Globus pallidus (tissue), 1 donor: ENCODE measurements at places on chromosomes 2 and 18.

GRCh38 chr2:202841090-202841867 lies 30.3 kb downstream of the ICA1L start:
- DNase-seq = no peak

GRCh38 chr2:55923091-55923981 lies at the start of gene EFEMP1:
TSS of gene EFEMP1 (minus strand) at chr2:55923782. CDS start at chr2:55922440, 1,342 bp downstream.
- DNase-seq = peak; percentile 65

- DNase-seq = no peak
These were observed 119.0 kb upstream of the SNTG2 start for GRCh38 chr2:831622-832021.

DNA sequence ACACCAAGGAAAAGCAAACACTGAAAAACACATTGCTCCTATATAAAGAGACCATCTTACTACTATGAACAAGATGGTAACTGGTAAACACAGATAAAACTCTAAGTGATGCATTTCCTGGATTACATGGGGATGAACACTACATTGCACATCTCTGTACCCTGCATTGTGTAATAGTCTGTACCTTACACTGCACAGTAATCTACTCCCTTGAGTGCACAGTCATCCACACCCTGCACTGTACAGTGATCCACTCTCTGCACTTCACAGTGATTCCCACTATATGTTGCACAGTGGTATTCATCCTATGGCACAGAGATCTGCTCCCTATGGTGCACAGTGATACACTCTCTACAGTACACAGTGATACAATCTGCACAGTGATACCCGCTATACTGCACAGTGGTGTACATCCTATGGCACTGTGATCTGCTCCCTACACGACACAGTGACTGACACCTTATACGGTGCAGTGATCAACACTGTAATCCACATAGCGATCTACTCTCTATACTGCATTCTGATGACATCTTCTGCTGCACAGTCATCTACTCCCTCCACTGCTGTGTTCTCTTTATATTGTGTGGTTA lies 462.2 kb upstream of the RGPD4 start:
- DNase-seq = no peak

GRCh38 chr2:203936535-203936934 lies at the start of gene ICOS:
TSS of gene ICOS (plus strand) at chr2:203936763. CDS start at chr2:203936815, 52 bp downstream.
- DNase-seq = no peak

DNA sequence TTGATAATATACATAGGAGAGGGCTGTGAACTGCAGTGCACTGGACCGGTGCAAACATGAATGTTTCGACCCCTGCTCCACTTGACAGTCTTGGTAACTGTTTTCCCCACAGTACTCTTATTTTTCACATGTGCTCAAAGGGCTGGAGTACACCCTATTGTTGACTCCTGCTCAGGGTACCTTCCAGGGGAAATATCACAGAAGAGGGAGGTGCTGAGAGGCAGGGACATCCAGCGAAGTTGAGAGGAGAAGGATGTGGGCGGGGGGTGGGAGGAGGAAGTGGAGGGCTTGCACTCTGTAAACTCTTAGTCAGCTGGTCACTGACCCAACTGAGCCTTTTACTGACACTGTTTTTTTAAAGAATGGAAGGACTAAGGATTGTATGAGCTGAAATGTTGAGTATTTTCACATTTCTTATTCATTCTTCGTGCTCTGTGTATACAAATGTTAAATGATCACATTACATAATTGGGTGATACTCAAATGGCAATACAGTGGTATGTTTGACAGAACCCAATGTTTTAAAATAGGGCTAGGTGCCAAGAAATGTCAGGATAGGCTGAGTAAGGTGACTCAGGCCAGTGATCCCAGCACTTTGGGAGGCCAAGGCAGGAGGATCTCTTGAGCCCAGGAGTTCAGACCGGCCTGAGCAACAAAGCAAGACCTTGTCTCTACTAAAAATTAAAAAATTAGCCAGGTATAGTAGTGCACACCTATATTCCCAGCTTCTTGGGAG lies 10.0 kb downstream of the INPP4A start:
- DNase-seq = no peak

DNA sequence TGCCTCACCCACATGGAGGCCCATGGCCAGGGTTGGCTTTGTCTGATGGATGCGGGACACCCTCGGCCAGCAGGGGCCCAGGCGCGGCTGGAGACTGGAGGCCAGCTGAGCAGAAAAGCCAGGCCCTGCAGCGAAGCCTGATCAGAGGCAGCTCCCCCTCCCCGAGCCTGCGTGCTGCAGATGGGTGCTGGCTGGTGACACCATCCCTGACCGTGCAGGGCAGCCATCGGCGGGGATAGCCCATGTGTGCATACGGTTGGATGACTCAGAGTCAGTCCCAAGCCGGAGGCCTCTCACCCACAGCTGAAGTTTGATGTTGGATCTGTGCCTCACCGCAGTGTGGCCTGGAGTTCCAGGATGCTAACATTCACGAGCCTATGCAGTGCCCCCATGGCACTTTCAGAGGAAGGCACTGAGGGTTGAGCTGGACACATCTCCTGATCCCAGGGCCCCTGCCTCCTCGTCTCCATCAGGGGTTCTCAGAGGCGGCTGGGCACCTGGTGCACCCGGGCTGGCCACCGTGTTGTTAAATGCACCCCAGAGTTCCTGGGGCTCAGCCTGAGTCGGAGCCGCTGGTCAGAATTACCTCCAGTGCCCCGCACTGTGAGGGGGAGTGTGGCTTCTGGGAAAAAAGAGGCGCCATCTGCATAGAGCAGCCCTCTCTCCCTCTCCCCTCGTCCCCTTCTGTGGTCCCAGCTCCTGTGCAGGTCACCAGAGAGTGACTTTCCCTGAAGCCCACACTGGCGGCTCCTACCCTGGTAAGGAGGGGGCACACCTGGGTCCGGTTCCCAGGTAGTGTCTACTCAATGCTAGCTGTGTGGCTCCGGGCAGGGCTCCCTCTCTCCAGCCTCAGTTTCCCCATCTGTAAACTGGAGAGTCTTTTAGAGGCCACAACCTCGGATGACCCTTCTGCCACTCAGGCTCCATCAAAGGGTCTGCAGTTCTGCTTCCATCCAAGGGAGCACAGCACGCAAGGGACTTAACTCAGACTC lies 19.4 kb upstream of the KIF1A start:
- no peak for DNase-seq

DNA sequence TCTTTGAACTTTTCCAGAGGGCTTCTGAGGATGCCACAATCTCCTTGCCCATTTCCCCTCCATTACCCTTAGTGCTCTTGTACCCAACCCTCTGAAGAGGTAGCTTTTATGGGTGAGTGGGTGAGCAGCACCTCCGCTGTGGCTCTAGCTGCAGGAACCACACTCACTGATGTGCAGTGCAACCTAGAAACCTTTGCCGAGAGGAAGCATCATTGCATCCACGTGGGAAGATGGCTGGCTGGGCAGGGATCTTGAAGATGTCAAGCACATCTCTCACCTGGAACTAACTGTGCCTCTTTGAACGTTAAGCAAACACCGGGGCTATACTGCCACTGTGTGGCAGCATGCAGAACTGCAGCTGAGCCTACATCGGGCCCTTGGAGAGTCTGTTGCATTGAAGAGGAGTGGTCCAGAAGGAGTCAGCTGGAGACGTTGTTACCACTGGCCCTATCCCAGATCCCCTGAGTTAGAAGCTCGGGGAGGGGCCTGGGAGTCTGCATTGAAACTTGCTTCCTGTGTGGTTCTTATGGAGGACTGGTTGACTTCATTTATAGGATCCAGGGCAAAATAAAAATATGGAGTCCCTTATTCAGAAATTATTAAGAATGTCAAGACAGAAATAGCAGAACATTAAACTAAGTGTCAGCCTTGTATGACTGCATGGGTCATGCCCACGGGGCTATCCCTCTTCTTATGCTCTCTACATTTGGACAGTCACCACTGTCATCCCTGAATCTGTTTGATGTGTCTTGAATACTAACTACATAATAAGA lies 28.7 kb downstream of the IGFBP5 start:
- peak; percentile 67 for DNase-seq

- DNase-seq = no peak
These were observed 54.2 kb downstream of the DTNB start for GRCh38 chr2:25619185-25619584.

GRCh38 chr2:143347271-143347695 lies 218.1 kb downstream of the ARHGAP15 start:
- no peak for DNase-seq

- peak; percentile 35 for DNase-seq
These were observed 71.7 kb upstream of the TAF1B start for GRCh38 chr2:9771481-9772017.

DNA sequence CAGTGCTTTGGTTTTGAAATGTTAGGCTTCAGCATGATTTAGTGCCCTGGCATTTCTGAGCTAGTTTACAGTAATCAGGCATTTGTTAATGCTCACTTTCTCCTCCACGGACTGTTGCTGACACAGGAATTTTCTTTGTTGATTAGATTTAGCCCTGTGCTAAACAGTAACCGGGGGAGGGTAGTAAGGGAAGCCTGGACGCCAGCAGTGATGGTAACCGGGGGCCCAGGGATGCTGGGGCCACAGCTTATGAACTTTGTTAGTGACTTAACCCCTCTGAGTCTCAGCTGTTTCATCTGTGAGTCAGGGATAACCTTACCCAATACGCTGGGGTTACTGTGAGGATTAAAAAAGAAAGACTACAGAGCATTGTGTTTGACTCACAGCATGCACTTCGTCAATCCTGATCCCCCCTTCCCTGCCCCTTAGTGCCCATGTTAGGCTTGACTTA lies 33.5 kb downstream of the KLHL29 start:
- no peak for DNase-seq

GRCh38 chr2:61432990-61433389 lies 37.9 kb downstream of the USP34 start:
- DNase-seq = no peak

GRCh38 chr18:49899657-49900330 lies 86.5 kb upstream of the ACAA2 start:
- no peak for DNase-seq

GRCh38 chr2:168635065-168635577 lies 167.3 kb upstream of the NOSTRIN start:
- DNase-seq = peak; percentile 32

- no peak for DNase-seq
These were observed 57.6 kb upstream of the RNF152 start for GRCh38 chr18:61950371-61950770.

- DNase-seq = peak; percentile 15
These were observed 46.4 kb upstream of the SELENOI start for GRCh38 chr2:26299471-26300101.

GRCh38 chr18:45014047-45014501 lies 333.4 kb downstream of the SETBP1 start:
- no peak for DNase-seq

DNA sequence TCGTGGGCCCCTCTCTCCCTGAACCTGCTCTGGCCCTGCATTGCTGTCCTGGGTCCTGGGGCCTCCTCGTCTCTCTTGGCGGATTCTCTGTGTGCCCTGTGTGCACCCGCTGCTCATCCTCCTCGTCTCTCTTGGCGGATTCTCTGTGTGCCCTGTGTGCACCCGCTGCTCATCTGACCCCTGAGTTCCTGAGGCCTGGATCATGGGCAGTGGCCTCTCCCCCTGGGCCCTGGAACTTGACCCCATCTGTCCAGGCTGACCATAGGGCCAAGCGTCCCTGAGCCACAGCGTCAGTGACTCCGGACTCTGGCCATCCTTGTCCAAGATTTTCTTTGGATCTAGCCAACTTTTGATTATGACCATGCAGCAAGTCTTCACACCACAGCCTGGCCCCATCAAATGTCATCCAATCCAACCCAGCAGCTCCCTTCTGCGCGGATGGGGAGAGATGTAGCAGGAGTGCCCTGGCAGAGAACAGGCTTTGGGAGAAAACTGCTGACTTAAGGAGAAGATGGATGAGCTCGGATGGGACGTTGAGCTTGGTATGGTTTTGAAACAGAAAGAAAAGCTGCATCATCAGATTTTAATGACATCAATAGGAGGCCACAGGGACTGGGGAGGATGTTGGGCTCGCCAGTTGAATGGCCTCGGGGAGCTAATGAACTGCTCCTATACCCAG lies 455.1 kb upstream of the HS6ST1 start:
- DNase-seq = no peak

DNA sequence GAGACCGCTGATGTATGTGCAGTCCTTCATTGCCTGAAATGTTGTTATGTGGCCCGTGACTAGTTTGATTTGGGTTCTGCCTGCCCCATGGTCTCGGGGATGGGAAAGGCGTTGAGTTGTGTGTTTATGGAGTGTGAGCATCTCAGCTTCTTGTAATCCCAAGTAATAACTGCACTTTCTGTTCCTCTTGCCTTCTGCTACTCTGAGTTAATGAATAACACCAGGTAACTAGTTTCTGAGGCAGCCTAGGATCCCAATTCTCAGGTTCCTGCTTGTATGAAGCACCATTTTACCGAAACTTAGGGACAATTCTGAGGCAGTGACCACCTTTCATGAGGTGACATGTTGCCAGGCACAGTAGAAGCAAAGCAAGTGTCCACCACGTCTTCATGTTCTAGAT lies 170.0 kb downstream of the ALK start:
- no peak for DNase-seq

DNA sequence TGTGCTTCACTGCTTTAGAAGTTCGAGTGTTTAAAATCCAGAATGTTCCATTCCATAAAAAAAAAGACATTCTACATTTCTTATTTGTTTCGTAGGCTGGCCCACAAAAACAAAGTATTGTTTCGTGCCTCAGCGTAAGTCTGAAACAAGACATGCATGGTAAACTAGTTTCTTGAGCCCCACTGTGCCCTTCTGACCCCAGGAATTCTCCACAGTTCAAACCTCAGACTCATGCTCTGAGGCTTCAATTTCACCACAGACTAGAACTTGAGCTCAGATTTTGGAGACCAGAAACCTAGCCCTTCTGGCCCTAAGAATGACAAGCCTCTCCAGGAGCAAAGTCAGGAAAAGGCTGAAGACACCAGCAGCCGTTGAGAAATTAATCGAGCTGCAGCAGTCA lies 151.5 kb downstream of the SLC8A1 start:
- no peak for DNase-seq

- DNase-seq = no peak
These were observed 134.5 kb upstream of the CWC22 start for GRCh38 chr2:180141600-180141999.

DNA sequence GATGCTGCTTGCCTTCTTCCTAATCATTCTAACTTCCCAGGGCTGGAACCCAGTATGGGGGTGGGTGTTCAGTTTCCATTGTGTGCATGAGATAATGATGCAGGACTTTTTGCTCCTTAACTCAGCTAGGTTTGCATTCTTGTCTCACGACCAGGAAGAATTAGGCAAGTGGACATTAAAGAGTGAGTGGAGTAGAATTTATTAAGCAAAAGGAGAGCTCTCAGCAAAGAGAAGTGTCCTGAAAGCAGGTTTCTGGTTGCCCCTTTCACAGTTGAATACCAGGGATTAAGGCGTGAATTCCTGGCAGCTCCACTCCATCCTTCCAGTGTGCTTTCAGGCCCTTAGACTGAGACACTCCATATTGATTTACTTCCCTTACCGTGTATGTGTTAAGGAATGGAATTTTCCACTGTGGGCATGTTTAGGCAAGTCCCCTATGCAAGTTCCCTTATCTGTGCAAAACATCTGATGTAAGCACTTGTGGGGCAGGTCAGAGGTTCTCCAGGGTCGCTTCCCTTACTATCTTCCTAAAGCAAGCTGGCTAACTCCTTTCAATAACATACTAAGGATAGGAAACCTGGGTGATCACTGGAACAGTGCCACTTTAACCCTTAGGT lies 126.5 kb downstream of the GPR39 start:
- DNase-seq = no peak

- no peak for DNase-seq
These were observed 54.0 kb downstream of the ATOH8 start for GRCh38 chr2:85807756-85808155.
